ENCODE measurements at places on chromosomes 1 and 21.

DNA sequence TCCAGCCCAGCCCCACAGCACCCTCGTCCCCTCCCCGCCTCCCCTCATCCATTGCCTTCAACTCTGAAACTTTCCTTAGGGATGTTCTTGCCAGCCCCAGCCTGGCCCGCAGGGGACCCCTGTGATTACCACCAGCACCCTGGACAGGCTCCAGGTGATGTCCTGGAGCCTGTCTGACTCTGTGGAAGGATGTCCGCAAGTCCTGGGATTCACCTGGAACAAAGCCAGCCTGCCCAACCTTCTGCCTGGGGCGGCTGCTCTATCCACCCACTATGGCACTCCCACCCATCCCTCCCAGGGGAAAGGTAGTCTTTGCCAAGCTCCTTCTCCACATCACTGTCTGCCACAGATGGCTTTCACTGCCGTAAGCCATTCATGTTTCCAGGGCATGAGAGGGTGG, 24.4 kb upstream of the PTPRF start:
- DNase-seq = no peak

DNA sequence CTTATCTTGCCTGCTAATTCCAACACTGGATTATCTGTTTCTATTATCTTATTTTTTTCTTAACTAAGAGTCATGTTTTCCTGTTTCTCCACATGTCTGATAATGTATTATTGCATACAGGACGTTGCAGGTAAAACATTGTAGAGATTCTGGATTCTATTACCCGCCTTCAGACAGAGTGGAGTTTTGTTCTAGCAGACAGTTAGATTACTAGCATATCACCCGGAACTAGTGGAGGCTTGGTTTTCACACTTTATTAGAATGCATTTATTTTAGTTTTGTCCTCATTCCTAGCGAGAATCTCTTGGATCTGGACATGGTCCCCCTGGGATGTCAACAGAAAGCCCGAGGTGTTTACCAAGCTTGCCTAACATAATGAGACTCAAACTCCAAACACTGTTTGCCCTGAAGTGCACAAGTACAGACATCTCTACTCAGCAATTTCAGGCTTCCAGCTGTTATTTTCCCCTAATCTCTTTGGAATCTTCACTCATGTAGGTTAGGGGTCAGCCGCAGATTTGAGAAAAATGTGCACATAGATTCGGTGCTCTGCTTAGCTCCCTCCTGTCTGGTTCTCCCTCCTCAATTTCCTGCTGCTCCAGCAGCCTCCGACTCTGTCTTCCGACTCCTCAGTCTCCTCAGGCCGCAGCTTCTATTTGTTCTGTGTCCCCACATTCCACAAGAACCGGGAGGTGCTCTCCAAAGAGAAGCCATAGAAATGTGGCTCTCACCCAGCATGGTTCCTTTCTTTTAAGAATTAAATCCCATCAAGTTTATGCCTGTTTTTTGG, 36.8 kb upstream of the PTPRF start:
- no peak for DNase-seq

- no peak for DNase-seq
Measured at GRCh38 chr1:204361341-204361771, 1.6 kb upstream of the PLEKHA6 start.

DNA sequence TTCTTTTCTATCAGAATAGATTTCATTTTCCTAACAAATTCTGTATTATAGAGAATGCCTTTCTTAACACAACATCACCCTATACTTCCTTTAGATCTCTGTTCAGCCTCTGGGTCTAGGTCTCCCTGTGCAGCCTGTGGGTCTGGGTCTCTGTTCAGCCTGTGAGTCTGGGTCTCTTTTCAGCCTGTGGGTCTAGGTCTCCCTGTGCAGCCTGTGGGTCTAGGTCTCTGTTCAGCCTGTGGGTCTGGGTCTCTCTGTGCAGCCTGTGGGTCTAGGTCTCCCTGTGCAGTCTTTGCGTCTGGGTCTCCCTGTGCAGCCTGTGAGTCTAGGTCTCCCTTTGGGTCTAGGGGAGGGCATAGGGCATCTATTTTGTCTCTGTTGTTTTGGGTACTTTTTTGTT, 59.6 kb upstream of the DIP2A start:
- DNase-seq = no peak

- no peak for DNase-seq
Measured at GRCh38 chr1:108551137-108551862, 8.6 kb upstream of the EEIG2 start.

GRCh38 chr1:240414237-240414636, 197.7 kb downstream of the GREM2 start:
- no peak for DNase-seq

DNA sequence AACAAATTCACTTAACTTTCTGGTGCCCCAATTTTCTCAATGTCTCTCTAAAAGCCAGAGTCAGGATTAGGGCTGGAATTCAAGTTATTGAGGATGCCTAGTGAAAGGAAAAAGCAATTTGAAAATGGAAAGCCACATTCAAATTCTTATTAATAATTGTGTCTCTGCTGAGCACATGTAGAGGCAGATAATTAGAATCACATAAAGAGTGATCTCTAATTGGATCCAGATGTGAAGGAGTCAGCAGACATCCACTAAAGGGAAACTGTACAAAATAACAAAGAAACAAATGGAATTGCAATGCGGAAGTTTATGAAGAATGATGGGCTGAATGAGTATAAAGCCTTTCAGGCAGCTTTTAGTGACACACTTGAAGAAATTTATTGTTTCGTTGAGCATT, 482.6 kb downstream of the TTLL7 start:
- no peak for DNase-seq

- DNase-seq = peak; percentile 72
Measured at GRCh38 chr21:41610042-41610839, 102.3 kb upstream of the TMPRSS2 start.

DNA sequence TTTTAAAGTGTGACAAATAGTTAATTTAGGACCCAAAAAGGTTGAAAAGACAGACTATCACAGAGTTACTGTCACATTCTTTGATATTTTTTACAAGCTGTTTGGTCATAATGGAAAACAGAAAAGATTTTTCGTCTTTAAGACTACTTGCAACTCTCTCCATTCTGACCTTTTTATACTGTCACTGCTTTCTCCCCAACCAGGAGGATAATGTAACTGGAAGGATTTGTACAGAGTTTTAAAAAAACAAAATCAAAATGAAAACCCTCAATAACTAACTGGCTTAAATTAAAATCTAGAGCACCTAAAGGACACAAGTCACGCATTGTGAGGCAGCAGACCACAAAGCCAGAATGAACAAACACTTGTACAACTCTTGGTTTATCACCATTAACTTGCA, 257.7 kb downstream of the FAF1 start:
- DNase-seq = no peak

- no peak for DNase-seq
Measured at GRCh38 chr1:177964336-177964735, 5.5 kb downstream of the SEC16B start.

DNA sequence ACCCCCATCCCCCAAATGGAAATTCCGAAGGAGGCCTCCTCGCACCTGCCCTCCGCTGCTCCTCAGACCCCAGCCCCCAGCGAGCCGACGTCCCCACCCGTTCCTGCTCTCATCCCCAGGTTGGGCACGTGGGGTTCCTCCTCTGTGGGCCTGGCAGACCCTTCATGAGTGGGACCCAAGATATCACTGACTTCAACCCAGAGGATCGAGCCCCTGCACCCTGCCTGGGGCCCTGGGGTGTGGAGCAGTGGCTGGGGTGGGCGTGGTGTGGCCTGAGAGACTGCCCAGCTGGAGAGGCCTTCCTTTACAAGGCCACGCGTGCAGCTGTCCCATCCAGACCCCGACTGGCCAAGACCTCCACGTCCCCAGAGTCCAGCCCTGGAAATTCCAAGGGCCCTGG, 17.6 kb upstream of the ARHGEF16 start:
- DNase-seq = no peak

- no peak for DNase-seq
Measured at GRCh38 chr1:198276241-198276640, 119.4 kb downstream of the NEK7 start.

- DNase-seq = no peak
Measured at GRCh38 chr1:15928971-15929965, 46.6 kb downstream of the ZBTB17 start.

- no peak for DNase-seq
Measured at GRCh38 chr1:9332513-9333143, 39.9 kb downstream of the SPSB1 start.

- DNase-seq = no peak
Measured at GRCh38 chr1:162229549-162229948, 147.1 kb downstream of the SPATA46 start.

DNA sequence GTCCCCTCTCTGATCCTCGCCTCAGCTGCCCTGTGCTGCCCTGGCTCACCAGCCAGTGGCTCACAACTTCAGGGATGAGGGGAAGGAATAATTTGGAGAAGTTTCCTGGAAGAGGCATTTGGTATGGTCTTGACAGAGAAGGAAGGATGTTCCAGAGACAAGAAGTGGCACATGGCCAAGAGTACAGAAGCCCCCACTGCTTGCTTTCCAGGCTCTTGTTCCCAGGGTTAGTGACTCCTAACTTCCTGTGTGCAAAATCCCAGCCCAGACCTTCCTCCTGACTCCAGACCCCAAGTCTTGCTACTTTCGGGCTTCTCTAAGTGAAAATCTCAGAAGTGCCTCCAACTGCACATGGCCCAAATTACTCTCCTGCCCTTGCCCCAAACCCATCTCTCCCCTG, 85.7 kb downstream of the HMGB4 start:
- DNase-seq = peak; percentile 38

DNA sequence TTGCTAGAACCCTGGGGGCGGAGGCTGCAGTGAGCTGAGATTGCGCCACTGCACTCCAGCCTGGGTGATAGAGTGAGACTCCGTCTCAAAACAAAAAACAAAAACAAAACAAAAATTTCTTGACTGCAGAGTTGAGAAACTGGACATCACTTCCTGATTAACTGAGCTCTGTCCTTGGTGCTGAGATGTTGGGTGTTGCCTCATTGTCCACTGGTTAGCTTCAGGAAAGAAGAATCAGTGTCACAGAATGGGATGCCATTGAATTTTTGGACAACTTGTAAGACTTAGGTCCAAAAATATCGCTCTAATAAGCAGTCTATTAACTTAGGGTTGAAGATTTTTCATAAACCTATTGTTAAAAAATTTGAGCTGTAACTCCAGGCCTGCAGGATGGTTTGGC, 23.8 kb upstream of the KCNA10 start:
- DNase-seq = no peak

GRCh38 chr21:32070676-32071330, 198.0 kb downstream of the HUNK start:
- no peak for DNase-seq

DNA sequence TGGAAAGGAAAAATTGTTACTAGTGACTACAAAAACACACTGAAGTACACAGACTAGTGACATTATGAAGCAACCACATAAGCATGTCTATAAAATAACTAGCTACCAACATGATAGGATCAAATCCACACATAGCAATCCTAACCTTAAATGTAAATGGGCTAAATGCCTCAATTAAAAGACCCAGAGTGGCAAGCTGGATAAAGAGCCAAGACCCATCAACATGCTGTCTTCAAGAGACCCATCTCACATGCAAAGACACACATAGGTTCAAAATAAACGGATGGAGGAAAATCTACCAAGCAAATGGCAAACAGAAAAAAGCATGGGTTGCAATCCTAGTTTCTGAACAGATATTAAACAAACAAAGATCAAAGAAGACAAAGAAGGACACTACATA, 49.4 kb upstream of the LRRC8B start:
- no peak for DNase-seq

DNA sequence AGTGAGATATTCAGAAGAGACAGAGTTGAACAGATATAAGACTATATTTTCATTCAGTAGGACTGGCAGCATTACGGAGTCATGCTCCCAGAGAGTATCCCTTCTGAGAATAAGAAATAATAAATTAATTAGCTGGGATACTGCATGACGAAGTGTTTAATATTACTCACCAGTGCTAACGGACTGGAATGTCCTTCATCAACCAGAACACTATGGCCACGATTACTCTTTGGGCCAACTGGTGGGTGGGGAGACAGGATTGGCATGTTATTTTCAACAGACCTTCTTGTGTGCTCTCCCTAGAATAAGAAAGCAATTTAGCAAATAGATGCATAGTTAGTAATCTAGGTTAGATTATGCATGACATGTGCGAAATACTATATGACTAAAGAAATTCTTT, 32.4 kb downstream of the ERICH3 start:
- no peak for DNase-seq

GRCh38 chr21:16800536-16801275, 712.1 kb upstream of the CXADR start:
- DNase-seq = no peak

DNA sequence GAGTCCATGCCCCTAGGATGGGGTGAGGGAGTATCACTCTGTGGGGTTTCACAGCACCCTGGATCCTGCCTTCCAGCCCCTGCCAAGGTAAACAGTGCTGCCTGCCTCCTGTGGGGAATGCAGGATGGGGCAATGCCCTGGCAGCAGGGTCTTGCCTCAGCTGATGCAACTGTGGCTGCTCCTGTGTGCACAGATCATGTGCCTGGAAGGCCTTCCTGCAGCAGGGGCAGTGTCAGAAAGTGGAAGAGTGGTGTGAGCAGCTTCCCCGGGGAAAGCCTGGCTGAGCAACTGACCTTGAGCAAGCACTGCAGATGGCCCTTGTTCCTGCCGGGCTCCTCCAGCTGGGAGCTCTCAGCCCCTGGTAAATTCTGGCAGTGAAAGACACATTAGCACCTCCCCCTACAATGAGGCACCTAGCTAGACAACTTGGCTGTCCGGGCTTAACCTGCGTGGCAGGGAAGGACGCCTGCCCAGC, 9.9 kb downstream of the TOR3A start:
- DNase-seq = no peak

- DNase-seq = no peak
Measured at GRCh38 chr1:207051191-207051943, at the start of gene YOD1. Gene YOD1, minus strand, starts transcription at chr1:207051208. Its CDS starts 178 bp downstream, at chr1:207051030.

- DNase-seq = no peak
Measured at GRCh38 chr1:17053086-17053684, 647 bp downstream of the SDHB start.

DNA sequence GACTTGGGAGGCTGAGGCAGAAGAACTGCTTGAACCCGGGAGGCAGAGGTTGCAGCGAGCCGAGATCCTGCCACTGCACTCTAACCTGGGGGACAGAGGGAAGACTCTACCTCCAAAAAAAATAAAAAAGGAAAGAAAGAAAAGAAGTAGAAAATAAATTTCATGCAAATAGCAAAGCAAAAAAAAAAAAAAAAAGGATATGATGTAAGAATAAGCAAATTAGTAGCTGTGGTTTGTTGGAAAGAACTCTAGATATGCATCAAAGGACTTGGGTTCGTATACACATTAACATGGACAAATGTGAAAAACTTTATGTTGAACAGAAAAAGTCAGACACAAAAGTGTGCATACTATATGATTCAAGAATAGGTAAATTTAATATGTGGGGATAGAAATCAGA, 11.9 kb downstream of the WASF2 start:
- no peak for DNase-seq

GRCh38 chr1:8303141-8303540, 14.8 kb upstream of the SLC45A1 start:
- no peak for DNase-seq

- DNase-seq = no peak
Measured at GRCh38 chr1:115300087-115300876, 37.8 kb downstream of the NGF start.

DNA sequence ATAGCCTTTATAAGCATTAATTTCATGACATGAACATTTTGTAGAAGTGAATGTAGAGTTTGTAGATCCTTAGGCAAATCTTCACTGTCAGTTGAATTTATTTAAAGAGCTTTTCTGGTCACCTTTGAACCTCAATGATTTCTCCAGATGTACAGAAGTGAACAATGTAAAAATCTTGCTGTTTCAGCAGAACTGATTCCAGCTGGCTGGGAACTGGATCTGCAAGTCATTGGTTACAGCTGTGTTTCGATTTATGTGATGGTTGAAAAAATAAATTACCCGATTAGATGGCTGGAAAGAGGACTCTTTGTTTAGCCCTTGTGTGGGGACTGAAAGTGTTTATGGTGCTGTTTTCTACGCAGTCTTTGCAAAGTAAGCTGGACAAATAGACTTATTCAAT, 849.8 kb downstream of the USP25 start:
- no peak for DNase-seq

All from cardiac septum (tissue), 1 donor.